ENCODE measurements at places on chromosomes 4 and X. TPM values are rescaled to one million over a fixed set of nuclear protein-coding genes. Genes with fewer than 3 reads are reported as not detected.

The PPP4R3C gene
- not detected for total RNA-seq

The SPANXB1 gene
- not detected for total RNA-seq

The RGS12 gene
- total RNA-seq = 8.2 TPM

The BBS12 gene
- 5.8 TPM for total RNA-seq

The USP26 gene
- not detected for total RNA-seq

The DUX4 gene
- not detected for total RNA-seq

The EPHA5 gene
- total RNA-seq = under 0.01 TPM

The P2RY10 gene
- not detected for total RNA-seq

The GUCY1A1 gene
- total RNA-seq = 0.35 TPM

The TMSB15A gene
- 7.5 TPM for total RNA-seq

The NDNF gene
- not detected for total RNA-seq

The RAB9A gene
- 48.7 TPM for total RNA-seq

The TLR1 gene
- total RNA-seq = 1.9 TPM

The MAGEC3 gene
- total RNA-seq = not detected

The SHOX gene
- not detected for total RNA-seq

The BTC gene
- not detected for total RNA-seq

The FAM149A gene
- total RNA-seq = 0.86 TPM

The FOXR2 gene
- total RNA-seq = not detected

The C4orf36 gene
- 0.18 TPM for total RNA-seq

The TSR2 gene
- 9.8 TPM for total RNA-seq

The SSX4B gene
- not detected for total RNA-seq

The GABRB1 gene
- total RNA-seq = not detected

The RHOXF2B gene
- not detected for total RNA-seq

The AR gene
- 3.7 TPM for total RNA-seq

The SLAIN2 gene
- total RNA-seq = 43.8 TPM
